ENCODE measurements at places on chromosomes 2 and 18.

- DNase-seq, result no peak
Observed at GRCh38 chr18:21069468-21069867, 42.1 kb downstream of the ROCK1 start.

DNA sequence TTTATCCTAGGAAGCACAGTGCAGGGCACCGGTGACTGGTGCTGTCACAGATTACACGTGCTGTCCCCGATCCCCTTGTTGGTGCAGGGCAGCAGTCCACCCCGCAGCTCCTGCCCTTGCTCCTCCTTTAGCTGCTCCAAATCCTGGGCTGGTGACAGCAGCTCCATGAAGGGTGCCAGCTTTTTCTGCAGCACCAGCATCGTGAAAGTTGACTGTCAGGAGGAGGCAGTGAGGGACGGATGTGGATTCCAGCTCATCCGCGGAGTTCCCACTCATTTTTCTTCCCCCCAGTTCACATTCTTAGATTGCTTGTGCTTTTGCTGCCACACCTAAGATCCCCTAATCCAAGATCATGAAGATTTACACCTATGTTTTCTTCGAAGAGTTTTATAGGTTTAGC lies 67.5 kb downstream of the ONECUT2 start:
- DNase-seq, result no peak

DNA sequence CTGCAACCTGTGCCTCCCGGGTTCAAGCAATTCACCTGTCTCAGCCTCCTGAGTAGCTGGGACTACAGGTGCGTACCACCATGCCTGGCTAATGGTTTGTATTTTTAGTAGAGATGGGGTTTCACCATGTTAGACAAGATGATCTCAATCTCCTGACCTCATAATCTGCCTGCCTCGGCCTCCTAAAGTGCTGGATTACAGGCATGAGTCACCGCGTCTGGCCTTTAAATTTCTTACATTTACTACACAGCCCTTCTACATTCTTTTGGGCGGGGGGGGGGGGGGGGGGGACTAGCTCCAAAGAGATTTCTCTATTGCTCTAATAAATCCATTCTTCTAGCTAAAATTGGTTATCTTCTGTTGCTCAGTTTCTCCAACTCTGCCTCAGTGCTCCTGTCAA lies 964.9 kb upstream of the ACVR2A start:
- no peak for DNase-seq

DNA sequence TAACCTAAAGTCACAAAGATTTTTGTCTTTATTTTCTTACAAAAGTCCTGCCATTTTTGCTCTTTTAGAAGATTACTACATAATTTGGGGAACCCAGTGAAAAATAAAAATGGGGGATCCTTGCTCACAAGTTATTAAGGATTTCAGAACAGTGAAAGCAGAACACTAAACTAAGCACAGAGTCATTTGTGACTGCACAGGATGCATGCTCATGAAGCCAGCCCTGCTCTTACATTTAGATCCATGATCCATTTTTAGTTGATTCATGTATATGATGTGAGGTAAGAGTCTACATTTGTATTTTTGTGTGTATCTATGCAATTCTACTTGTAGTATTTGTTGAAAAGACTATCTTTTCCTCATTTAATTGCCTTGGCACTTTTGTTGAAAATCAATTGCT lies 21.8 kb downstream of the SP140L start:
- no peak for DNase-seq

DNA sequence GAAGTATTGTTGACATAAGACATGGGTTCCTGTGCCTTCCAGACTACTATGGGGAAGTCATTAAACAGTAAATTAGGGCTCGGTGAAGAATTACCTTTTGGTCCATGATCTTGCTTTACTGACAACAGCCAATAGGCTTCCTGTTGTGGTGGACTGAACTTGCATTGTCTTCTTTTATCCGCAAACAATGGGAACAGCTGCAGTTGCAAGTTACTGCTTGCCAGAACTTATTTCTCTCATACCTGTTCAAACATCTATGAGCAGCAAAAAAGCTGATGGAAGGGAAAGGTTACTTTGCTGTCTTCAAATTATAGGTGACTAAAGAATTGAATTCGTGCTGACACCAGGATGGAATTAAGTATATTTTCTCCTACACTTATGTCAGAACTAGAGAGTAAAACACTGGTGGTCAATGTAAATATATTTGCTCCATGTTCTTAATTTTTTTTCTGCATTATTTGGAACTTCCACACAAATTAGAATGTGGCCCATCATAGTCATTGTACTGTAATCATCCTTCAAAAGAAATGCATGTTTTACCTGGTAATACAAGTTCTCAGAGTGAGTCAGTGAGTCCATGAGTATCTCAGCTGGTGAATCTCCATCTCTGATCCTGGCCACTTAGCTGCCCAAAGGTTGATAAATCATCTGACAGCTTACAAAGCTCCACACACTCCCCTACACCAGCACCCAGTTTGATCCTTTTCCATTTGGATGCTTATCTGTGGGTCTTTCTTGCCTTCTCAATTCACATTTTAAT lies 37.3 kb upstream of the RNF152 start:
- DNase-seq, result no peak

- no peak for DNase-seq
Observed at GRCh38 chr2:108092886-108093285, 106.6 kb downstream of the SLC5A7 start.

DNA sequence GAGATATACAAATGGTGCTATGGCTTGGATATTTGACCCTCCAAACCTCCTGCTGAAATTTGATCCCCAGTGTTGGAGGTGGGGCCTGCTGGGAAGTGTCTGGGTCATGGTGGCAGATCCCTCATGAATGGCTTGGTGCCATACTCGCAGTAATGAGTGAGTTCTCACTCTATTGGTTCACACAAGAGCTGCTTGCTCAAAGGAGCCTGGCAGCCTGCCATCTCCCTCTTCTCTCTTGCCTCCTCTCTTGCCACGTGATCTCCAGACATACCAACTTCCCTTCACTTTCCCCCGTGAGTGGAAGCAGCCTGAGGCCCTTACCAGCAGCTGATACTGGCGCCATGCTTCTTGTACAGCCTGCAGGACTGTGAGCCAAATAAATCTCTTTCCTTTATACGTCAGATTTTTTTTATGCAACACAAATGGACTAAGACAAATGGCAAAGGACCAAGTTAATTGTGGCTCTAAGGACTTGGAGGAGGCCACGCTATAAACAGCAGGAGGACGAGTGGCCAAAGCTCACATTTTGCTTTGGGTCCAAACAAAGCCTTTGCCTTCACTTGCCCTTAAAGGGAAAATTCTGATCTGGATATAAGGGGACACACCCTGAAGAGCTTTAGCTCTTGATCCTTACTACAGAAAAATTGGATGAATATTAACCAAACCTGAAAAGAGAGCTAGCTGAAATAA lies 214.7 kb downstream of the SS18 start:
- peak; percentile 20 for DNase-seq

DNA sequence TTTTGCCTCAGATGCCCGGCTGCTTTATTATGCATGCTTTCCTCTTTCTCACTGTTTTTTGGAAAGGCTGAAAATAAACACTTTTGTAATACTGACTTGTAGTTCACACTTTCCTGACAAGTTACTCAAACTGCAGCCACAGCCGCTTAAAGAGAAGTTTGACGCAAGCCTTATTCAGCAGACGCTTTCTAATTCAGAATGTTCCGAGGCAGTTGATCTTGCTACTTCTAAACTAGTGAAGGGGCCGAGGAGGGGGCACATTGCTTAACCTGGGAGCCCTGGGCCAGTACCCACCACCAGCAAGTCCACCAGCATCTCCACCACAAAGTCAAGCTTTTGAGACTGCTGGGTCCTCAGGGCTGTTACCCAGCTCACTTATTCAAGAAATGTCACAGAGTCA lies 71.8 kb upstream of the SPRED2 start:
- no peak for DNase-seq

- no peak for DNase-seq
Observed at GRCh38 chr18:11002277-11002676, 147.1 kb downstream of the PIEZO2 start.

- peak; percentile 76 for DNase-seq
Observed at GRCh38 chr2:66665124-66665984, 230.4 kb downstream of the MEIS1 start.

DNA sequence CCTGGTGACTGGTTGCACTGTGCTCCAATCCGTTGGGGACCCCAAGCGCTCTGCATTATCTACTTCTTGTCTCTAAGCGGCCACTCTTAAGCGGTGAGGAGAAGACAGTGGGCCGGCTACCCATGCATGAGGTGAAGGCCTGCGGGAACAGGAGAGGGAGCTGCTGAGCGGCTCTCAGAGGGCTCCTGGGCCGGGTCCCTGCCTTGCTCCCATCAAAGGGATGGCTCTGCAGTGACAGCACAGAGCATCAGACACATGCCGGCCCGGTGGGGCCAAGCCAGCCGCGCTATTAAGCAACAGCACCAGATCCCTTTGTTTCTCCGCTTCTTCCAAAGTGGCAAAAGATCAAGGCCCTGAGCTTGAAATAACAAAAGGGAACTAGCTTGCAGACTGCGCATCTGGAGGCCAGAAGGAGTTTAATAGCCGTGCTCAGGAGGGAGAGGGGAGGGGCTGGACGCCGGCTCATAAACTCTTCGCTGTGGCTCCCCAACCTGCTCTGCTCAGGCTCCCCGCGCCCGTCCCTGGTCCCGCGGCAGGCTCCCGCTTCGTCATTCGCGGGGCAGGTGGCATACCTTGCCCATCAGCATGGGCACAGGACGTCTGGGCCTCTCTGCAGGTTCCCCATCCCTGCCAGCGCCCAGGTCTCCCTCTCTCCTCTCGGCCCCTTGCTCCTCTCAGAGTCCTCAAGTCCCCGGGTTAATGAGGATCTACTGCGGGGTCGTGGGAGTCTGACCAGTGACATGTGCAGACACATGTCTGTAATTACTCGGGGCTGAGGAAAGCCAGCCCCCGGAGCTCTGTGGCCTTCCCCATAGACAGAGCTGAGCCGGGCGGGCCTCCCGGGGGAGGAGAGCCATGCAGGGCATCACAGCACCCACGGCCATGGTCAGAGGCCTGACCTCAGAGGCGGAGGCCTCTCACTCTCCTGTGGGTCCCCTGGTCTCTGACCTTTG lies 96.7 kb downstream of the ASB1 start:
- DNase-seq, result peak; percentile 64

- no peak for DNase-seq
Observed at GRCh38 chr2:200377355-200378336, 71.2 kb downstream of the SPATS2L start.

DNA sequence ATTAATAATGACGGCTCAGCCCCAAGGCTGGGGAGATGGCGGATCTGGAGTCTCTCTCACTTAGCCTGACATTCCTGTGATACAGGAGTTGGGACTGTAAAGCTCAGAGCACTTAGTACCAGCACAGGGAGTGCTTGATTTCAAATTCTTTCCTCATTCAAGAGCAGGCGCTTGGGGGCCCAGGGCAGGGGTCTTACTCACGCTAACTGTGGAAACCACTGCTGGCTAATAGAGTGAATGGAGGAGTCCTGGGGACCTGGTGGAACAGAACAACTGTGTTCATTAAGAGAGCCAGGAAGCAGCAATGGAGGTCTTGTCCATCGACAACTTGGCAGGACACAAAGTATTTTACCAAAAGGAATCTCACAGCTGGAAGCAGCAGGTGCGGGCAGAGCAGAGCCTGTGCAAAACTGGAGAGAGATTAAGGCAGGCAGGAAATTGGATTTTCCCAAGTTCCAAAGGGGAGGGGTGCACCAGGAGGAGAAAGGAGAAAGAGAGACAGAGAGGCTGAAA lies 358.9 kb downstream of the TNS1 start:
- no peak for DNase-seq

DNA sequence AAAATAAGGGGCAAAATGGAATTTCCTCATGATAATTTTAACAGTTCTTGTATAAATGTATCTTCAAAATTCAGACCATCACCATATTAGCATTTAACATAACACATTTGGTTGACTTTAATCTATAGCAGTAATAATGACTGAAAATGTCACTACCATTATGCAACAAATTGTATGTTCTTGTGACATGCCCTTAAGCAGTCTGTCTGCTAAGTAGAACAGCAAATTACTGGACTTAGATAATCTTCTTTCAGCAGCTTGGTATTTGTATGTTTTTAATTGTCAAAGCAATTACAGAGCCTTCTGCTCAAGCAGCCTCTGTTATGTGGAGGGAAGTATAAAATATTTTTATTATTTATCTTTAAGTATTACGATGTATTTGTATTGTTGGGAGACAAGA lies 214.3 kb upstream of the NXPH2 start:
- DNase-seq, result no peak

DNA sequence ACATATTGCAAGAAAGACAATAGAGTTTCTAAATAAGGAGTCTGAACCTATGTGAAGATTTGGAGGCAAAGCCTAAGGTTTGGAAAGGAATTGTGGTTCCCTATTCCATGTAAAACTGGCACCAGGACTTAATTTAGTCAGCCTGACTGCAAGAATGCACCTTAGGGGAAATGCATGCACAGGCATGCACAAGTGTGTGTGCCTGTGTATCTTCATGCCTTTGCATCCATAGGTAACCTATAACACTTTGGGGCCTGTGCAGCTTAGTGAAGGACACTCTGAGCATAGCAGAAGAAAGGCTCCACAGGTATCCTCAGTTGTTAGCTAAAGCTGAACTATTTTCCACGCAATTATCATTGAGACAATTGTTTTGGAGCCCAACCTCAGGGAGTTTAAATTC lies 73.4 kb downstream of the RPRM start:
- no peak for DNase-seq

DNA sequence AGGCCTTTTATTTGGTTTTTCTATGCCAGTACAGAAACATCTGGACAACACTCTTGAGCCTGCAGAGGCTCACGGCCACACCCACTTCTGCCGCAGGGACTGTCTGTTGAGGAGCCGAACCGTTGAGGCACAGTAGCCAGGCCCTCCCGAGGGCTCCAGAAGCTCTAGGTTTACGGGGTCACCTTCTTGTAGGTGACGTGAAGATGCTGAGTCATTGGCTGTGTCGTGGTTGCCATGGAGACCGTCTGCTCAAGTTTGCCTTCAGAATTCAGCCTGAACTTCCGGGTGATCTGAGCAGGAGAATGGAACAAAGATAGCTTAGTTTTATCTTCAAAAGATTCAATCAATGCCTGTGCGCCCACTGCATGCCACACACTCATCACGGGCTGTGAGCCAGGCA lies 25.9 kb downstream of the BOK start:
- DNase-seq, result peak; percentile 53

GRCh38 chr18:39329496-39330275 lies 1764.1 kb upstream of the CELF4 start:
- no peak for DNase-seq

GRCh38 chr2:63831176-63831575 lies 10.5 kb upstream of the UGP2 start:
- no peak for DNase-seq

GRCh38 chr2:99035920-99036319 lies 99.9 kb upstream of the CRACDL start:
- DNase-seq, result no peak

DNA sequence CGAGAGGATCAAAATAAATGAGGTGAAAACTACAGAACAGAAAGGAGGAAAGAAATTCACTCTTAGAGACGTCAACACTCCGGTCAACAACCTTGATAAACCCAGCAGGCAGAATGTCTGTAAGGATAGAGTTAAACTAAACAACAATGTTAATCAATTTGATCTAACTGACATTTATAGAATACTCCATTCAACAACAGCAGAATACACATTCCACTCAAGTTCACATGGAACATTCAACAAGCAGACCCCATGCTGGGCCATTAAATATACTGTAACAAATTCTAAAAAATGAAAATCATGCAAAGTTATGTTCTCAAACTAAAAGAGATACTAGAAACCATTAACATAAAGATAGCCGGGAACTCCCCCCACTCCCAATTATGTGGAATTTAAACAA lies 41.8 kb downstream of the FAM210A start:
- no peak for DNase-seq

- no peak for DNase-seq
Observed at GRCh38 chr2:105237045-105237765, 4.3 kb upstream of the GPR45 start.

Data from EH (cell line).